ENCODE measurements at places on chromosomes 1 and 21. TPM values are rescaled to one million over a fixed set of nuclear protein-coding genes. Genes with fewer than 3 reads are reported as not detected.

ZNF684 gene
- polyA plus RNA-seq, result 11.0 TPM

APOBEC4 gene
- polyA plus RNA-seq, result not detected

- no peak for DNase-seq
Measured at GRCh38 chr1:32998064-32998463, 33.5 kb upstream of the RNF19B start.

GRCh38 chr1:229385853-229386456 lies 43.1 kb upstream of the CCSAP start:
- DNase-seq, result no peak

ABCG1 gene
- polyA plus RNA-seq, result 10.2 TPM

- DNase-seq, result no peak
Measured at GRCh38 chr1:97506368-97506767, 414.5 kb downstream of the DPYD start.

DNA sequence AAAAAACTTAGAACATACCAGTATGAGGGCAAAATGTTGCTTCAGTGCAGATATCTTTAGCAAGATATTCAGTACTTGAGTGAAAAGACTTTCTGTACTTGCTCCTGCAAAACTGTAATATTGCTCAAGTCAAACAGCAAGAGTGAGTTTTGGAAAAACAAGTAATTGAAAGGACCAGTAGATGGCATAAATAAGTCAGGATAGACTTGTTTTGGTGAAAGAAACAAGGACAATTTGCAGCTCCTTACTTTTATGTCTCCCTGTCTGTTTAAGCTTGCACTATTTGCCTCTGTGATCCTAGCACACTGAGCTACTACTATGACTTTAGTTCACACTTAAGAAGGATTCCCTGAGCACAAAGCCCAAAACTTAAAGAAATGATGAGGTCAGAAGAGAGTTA lies 39.1 kb downstream of the IFI44 start:
- peak; percentile 13 for DNase-seq

- DNase-seq, result no peak
Measured at GRCh38 chr1:110183642-110184167, 26.4 kb upstream of the KCNC4 start.

- DNase-seq, result no peak
Measured at GRCh38 chr1:172393354-172393753, 27.1 kb upstream of the C1orf105 start.

- no peak for DNase-seq
Measured at GRCh38 chr1:91569411-91570119, 68.9 kb downstream of the CDC7 start.

DNA sequence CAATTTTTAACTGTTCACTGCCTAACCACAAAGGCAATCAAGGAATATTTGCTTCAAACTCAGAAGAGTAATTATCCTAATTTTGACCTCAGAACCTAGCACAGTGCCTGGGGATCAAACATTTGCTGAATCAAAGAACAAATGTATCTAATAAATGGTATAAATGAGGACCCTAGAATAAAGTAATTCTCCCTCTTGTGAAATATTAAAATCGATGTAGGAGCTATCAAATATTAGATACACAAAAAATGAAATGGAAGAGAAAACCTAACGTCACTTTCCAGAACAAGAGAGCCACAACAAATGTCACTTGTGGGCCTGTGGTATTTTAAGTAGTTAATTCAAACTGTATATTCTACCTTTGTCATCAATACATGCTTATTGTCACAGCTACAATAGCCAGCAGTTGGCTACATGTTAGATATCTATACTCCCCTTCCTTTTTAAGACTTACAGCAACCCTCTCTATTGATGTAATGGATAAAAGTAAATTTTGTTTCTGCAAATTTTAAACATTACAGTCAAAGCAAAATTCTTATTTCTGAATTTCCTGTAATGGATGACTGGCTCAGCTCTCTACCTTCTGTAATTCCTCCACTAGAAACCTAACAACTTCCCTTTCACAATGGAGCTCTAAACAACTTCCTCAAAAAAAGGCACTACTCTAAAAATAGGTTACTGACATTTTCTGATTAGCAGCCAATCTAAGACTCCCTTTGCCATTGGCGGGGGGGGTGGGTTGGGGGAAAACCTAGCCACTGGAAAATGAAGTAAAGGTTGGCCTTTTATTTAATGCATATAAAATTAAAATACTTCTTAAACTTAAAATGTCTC lies 37.6 kb downstream of the PUM1 start:
- DNase-seq, result no peak

DNA sequence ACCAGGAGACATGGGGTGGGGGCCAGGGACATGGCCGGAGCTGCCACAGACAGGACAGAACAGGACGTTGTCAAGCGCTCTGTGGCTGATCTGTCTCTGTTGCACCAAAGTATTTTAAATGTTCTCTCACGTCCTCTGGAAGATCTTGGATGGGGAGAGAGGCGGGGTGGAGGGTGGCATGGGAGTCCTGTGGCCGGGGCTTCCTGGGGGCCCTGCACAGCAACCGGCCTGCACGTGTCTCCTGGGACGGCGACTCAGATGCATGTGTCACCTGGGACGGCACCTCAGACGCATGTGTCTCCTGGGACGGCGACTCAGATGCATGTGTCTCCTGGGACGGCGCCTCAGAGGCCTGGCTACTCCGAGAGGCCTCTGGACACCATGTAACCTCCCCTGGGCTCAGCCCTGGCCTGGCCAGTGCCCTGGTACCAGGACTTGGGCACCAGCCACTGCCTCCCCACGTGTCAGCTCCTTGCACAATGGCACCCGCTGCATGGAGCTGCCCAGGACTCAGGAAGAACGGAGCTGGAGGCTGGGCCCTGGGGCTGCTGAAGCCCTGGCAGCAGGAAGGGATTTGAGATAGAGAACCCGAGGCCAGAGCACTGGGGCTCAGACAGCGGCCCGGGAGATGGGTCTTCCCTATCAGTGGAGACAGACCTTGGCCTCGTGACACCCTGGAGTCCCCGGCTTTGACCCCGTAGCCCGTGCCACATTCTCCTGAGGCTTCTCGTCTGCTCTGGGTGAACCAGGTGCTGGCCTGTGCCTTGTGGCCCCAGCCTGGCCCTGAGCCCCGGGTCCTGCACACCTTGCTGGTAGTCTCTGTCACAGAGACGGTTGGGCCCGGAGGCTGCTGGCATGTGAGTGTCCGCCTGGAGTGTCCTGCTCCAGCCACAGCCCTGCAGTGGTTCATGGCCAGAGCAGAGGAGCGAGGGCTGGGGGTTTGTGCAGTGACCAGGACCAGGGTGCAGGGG lies 14.7 kb upstream of the SLC19A1 start:
- no peak for DNase-seq

PAPPA2 gene
- 53.5 TPM for polyA plus RNA-seq

- no peak for DNase-seq
Measured at GRCh38 chr1:38576241-38576640, 283.3 kb downstream of the RRAGC start.

DNA sequence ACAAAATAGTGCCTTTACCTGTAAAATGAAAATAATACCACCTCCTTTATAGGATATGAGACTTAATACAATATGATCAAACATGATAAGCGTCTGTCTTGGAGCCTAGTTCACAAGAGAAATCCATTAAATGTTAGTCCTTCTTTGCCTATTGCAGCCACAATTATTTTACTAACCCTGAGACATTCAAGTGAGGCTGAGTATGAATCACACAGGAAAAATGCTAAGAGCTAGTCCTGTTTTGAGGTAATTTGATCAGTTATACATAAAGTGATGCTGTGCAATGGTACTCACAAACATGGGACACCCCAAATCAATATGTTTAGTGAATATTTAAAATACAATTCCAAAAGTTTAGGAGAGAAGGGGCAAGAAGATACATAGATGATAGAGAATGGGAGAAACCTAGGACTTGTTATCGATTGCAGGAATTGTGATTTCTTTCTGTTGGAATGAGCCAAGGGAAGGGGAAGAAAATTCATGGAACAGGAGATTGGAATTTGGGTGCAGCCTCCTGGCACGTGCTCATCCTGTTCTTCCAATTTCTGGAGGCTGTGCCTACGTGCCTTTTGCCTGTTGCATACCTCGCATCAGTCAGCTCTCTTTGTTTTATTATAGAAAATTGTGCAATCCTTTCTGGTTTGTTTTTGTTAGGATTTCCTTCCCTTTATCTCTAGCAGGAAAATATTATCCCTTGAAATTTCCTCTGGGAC lies 39.9 kb upstream of the BACH1 start:
- DNase-seq, result no peak

DNA sequence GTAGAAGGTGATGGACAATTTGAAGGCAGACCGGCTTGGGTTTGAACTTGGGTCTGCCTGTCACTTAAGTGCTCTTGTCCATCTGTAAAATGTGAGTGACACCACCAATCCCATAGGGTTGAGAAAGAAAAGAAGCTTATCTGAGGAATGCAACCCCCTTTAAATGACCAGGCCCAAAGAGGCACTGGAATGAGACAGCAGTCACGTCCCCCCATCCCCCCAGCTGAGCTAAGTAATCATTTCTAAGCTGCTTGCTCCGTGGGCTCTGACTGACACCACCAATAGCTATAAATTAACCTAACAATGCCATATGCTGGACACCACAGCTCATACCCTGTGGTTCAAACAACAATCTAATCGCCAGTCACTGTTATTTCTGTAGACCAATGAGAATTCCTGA lies 15.1 kb downstream of the LCA5L start:
- DNase-seq, result no peak

SLC45A1 gene
- 3.7 TPM for polyA plus RNA-seq

GLIS1 gene
- 1.8 TPM for polyA plus RNA-seq

- peak; percentile 68 for DNase-seq
Measured at GRCh38 chr1:204446413-204447111, 34.9 kb upstream of the PPP1R15B start.

HEYL gene
- 21.6 TPM for polyA plus RNA-seq

- no peak for DNase-seq
Measured at GRCh38 chr1:99571092-99571734, 74.7 kb upstream of the PALMD start.

- no peak for DNase-seq
Measured at GRCh38 chr1:203661572-203661971, 34.9 kb downstream of the ATP2B4 start.

SPRTN gene
- polyA plus RNA-seq, result 13.2 TPM

GRCh38 chr1:212152869-212153268 lies 117.3 kb downstream of the DTL start:
- no peak for DNase-seq

- no peak for DNase-seq
Measured at GRCh38 chr1:101605878-101606277, 369.1 kb downstream of the S1PR1 start.

DNA sequence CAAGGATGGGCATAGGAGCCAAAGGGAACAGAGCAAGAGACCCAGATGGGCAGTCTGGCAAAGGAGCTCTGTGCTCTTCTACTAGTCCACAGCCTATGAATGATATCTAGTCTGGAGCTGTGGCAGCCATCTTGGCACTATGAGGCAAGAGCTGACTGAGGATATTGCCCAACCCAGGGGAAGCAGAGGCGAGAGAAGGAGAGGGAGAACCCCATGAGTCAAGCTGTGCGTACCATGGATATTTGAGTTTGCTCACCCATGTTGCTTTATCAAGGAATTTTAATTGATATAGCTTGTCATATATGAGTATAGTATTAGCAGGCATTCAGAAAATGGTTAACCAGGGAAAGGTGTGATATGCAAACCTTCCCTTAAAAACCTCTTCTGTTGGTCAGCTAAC lies 420.9 kb downstream of the PRDM2 start:
- no peak for DNase-seq

DNA sequence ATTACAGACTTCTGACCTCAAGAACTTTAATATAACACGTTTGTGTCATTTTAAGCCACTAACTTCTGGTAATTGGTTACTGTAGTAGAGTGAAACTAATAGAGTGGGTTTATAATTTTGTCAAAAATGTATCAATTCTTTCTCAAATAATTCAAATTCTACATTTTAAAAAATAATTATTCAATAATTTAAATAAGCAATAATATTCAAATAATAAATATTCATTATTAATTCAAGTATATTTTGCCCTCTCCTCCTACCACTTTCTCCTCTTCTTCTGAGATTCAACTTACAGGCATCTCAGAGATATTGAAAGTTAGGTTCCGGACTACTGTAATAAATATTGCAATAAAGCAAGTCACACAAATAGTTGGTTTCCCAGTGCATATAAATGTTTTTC lies 1107.1 kb downstream of the KCNT2 start:
- DNase-seq, result no peak

TMEM39B gene
- polyA plus RNA-seq, result 25.5 TPM

- no peak for DNase-seq
Measured at GRCh38 chr1:111201275-111202090, 1.0 kb upstream of the DENND2D start.

PLA2G2F gene
- polyA plus RNA-seq, result 0.35 TPM

CD1C gene
- 0.90 TPM for polyA plus RNA-seq

NMNAT2 gene
- polyA plus RNA-seq, result 4.1 TPM

DNA sequence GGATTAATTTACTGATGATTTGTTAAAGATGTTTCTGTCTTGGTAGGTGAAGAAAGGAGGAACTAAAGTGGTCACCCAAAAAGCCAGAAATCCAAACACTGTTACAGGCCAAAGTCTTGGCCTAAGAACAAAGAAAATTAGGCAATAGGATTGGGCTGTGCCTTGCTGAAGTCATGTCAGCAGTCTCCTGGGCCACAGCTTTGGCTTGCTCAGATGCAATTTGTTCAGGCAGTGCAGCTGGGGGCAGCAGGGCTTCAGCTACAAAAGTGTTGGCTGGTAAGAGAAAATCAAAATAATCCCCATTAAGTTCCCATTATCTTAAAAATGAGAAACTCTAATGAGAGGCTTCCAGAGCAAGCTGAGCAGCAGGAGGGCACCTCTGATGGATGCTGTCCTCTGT lies 14.0 kb upstream of the RAP1A start:
- no peak for DNase-seq

DNA sequence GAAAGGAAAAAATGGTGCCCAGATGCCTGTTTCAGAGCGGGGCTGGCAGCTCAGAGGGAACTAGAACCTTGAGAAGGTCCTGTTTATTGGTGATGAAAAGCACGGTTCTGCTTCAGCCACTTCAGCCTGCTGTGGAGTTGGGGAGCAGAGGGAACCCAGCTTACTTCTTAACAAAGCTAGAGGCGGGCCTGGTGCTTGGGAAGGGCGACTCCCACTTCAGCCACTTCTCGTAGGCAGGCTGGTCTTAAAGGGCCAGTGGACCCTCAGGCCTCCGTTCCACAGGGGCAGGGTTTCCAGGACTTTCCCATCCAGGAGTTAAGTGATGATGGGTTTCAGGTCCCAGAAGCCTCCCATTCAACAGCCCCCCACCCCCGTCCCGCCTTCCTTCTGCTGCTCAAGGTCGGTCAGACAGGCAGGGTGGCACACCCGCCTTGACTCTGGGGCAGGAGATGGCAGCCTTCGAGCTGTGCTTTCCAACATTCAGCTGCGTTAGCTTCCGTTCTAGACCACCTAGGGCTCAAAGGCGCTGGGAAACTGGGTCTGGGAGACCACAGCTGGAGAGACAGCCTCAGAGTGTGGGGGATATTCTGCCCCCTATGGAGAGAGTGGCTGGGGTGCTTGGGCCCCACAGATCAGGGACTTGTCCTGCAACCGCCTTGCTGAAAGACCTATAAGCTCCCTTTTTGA lies 3.4 kb downstream of the RUNX3 start:
- DNase-seq, result no peak

PTPN14 gene
- polyA plus RNA-seq, result 29.6 TPM

JAM2 gene
- 10.8 TPM for polyA plus RNA-seq

All from left renal cortex interstitium (tissue), 4 donors.